ENCODE measurements at places on chromosomes 7 and 10.

DNA sequence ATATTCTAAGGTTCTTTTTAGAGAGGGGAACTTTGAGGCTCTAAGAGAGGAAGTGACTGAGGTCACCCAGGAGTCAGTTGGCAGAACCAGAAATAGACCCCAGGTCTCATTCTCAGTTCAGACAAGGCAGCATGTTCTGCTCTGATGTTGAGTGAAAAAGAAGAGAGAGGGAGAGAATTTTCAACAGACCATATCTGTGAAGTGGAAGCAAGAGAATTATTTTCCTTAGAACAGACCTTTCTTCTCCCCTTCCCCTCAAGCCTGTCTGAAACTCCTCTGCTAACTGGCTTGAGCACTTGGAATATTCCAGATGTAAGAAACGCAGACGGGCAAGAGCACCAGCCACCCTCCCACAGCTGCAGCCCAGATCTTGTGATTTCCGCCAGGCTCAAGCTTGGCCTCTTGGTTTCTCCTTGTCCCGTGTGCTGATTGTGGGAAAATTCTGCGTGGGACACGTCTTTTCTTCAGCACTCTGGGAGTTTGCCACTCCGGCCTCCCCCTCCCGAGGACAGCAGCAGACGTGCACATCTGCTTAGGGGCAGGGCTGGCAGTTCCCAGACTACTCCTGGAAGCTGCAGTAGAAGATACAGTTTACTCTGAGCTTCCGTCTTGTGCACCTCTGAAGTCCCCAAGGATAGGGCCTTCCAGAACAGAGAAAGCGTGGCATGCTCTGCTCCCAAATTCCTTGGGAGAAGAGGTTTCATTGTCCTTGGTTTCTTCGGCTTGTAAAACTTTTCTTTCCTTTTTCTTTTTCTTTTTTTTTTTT lies 22.7 kb upstream of the IKZF1 start:
- no peak for DNase-seq

DNA sequence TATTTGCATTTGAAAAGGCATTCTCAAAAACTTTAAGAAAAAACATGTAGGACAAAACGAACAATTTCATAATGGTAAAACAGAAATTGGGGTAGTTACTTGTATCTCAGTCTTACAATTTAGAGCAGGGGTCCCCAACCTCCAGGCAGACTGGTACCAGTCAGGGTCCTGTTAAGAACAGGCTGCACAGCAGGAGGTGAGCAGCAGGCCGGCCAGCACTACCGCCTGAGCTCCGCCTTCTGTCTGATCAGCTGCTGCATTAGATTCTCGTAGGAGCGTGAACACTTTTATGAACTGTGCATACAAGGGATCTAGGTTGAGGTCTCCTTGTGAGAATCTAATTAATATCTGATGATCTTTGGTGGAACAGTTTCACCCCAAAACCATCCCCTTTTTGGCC lies 77.3 kb downstream of the SEMA3A start:
- DNase-seq = no peak

GRCh38 chr10:122504610-122504950 lies 43.2 kb downstream of the HTRA1 start:
- DNase-seq = peak; percentile 92

DNA sequence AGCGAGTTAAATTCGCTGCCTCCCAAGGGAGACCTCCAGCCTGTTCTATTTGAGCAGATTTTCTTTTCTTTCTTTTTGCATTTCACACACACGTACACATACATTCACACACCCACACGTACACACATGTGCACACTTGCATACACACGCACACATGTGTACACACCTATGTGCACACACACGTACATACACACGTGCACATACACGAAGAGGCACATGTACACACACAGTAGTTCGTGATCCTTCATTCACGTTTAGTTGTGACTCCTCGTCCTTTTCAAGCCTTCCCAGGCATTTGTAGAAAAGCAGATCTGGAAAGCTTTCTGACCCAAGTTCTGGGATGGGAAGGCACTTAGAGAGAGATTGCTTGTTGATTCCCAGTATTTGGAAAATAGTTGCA lies 290.8 kb upstream of the COBL start:
- no peak for DNase-seq

GRCh38 chr7:16171928-16172327 lies 249.4 kb downstream of the CRPPA start:
- DNase-seq = no peak

DNA sequence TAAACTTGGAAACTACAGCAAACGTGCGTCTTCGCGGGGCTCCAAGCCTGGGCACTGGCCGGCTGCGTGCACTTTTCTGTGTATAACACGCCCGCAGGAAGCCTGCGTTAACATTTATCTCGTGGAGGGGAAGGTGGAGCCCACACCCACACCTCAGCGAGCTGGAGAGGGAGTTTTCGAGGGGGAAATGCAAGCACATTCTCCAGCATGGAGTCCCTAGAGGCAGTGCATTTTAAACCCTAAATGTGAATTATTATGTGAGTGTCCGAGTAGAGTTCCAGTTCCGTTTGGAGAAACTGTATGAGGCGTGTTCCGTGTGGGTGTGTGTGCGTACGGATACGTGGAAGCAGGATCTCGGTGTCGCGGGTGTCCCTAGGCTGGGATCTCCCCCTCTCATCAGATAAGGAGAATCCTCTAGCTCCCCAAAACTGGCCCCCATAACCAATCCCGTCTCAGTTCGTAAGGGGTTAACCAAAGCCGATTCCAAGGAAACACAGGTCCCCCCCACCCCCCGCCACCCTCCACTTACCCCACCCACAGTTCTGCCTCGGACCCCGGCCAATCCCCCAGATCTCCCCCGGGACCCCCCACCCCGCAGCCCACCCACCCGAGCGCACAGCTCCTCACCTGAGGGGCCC lies 403 bp downstream of the CDK6 start:
- peak; percentile 37 for DNase-seq
